Activated gamma-delta T cell (primary cell): ENCODE measurements at places on chromosomes 11 and 22.

DNA sequence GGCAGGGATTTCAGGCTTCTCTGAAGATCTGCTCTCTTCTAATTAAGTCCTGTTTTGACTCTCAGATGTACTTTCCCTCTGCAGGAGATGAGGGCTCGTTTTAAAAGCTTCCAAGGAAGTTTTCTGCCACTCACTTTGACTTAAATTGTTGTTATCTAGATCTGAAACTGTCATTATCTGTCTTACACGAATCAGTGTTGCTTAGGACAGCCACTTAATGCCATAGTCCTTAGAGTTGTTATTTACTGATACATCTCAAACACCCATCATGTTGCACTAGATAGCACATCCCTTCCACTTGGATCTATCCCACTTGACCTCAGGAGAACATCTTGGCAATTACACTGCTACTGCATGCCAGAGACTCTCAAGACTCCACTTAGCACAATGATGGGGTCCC lies 86.9 kb upstream of the FAT3 start:
- DNase-seq, result no peak

DNA sequence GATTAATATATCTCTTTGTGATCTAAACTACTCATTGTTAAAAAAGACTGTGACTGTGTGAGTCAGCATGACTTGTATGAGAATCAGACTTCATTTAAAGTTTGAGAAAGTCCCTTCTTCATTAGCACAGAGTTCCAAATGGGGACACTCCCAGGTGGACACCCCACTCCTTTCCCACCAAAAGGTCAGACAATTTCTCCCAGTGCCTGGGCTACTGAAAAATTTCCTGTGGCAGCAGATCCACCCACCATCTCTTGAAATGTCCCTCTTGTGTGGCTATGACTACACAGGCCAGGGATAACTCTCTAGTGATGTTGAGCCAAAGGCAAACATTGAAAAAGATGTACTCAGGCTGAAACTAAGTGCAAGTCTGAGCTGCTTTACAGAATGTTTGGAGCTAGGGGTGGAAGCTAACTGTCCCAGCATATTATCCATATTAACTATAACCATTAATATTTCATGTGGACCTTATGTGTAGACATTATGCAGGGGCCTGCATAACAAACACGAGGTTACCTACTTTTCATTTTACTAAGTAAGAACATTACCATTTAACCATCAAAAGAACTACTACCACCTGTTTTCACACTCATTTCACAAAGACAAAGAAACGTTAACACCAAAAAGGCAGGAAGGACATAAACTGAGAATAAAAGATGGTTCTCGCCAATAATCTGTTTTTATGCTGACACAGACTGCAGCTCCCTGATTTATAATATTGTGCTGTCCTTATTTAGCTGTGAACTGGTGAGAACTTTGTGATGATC lies 44.8 kb downstream of the MMP20 start:
- no peak for DNase-seq

DNA sequence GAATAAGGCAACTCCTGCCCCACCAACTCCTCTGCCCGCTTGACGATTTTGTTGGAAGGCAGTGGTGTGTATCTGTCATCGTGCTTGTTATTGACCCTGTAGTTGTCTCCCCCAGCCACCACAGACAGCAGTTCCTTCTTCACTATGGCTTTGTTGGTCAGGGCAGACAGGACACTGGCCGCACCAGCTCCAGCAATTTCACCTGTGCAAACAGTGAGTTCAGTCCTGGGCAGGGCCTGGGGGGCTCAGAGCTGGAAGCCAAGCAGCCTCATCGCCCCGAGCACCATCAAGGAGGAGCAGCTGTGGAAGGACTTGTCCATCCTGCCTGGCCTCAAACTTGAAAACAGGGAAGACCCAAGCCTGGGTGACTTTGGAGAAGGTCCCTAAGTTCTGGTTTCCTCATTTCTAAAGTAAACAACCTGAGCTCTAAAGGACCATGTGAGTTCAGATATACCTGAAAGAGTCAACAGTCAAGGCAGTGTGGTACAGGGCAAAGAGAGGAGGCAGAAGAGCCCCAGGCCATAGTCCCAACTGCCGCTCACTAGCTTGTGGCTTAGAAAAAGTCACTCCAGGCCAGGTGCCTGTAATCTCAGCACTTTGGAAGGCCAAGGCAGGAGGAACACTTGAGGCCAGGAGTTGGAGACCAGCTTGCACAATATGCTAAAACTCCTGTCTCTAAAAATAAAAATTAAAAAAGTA lies 4.6 kb downstream of the PLAAT2 start:
- DNase-seq, result no peak

DNA sequence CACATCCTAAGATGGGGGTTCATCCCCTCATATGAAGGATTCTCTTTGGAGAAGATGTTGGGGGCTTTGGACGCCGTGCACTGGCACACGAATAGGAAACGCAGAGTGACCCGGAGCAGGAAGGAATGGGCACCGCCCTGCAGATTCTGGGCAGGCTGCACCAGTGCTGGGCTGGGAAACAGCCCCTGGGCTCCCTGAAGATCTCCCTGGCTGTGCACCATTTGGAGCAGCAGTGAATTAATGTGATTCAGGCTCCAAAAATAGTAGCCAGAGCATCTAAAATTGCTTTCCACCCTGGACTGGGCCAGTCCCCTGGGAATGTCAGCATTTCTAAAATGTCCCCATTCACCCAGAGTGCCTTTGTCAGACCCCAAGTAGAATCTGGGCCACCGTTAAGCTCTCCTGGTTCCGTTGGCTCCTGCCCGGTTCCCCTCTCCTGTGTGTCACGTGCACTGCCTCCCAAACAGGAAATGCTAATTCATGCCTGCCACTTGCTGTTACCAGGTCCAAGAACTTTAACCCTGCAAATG lies 18.6 kb downstream of the IRAG1 start:
- no peak for DNase-seq

DNA sequence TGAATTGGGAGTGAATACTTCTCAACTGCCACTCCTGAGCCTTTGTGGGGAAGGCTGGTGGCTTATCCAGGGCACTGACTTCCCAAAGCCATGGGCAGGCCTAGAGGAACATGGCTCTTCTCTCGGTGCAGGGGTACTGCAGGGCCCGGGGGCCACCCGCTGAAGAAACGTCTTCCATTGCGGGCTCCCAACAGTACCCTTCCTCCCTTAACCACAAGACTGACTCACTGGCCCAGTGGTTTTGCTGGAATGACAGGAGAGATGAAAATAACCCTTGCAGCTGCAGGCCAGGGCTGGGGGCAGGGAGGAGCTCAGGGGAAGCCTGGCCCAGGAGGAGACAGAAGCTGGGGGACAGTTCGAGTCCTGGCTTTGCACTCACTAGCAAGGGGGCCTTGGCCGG lies 13.5 kb downstream of the TXN2 start:
- no peak for DNase-seq

DNA sequence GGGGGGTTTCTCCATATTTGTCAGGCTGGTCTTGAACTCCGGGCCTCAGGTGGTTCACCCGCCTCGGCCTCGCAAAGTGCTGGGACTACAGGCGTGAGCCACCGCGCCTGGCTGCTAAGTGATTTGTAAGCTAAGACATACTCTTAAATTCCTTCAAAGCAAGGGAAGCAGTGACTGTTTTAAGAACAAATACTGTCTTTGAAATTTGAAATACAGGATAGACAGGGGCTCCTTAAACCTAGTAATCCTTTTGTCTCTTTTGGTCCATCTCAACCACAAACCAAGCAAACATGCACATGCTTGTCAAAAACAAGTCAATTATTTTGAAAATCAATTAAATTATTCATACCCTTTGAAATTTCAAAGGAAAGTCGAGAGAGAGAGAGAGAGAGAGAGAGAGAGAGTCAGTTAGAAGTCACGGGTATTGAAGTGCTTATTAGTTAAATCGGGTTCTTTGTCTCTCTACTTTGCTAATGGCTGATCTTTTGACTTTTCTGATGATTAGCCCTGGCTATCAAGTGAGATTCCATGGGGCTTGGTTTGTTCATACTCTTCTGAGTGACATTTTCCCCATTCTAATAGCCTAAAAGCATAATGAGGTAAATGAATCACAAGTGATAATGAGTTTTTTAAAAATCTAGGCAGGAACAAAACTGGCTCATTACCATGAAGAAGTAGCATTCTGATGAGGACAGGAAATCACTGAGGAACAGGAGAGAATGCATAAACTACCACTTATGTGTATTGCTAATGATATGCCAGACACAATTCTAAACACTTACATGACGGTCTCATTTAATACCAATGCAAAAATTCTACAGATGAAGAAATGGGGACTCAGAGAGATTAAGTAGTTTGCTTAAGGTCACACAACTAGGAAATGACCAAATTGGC lies 48.0 kb downstream of the MCHR1 start:
- no peak for DNase-seq

DNA sequence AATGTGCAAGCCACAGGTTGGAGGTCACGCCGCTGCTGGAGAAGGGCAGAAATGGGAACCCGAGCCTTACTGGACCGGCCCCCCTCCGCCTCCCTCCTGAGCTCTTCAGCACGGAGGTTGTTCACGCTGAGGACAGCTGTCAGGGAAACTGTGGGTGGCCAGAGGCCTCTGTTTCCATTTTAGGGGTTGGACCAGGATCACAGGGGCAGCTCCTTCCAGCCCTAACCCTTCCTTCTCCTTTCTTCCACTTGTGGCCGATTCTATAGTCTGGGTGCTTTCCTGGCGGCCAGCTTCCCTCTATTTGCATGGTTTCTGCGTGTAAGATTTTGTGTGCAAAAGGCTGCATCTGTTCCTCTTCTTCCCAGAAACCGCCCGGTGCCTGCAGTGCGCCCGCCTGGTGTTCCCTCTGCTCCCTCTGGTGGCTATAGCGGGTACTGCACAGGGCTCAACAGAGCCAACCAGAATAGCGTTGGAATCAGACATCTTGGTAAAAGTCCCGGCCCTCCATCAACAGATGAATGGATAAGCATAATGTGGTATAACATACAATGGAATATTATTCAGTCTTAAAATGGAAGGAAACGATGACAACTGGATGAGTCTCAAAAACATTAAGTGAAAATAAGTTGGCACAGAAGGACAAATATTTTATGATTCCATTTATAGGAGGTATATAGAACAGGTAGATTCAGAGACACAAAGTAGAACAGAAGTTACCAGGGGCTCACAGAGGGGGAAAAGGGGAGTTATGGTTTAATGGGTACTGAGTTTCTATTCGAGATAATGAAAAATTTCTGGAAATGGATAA lies 8.4 kb upstream of the SLC22A8 start:
- no peak for DNase-seq

- no peak for DNase-seq
These were observed 148.3 kb upstream of the POU2AF2 start for GRCh38 chr11:111097191-111097590.
